ENCODE measurements at places on chromosomes 7 and 10.

- no peak for DNase-seq
Observed at GRCh38 chr7:133854739-133855138, 272.4 kb upstream of the LRGUK start.

DNA sequence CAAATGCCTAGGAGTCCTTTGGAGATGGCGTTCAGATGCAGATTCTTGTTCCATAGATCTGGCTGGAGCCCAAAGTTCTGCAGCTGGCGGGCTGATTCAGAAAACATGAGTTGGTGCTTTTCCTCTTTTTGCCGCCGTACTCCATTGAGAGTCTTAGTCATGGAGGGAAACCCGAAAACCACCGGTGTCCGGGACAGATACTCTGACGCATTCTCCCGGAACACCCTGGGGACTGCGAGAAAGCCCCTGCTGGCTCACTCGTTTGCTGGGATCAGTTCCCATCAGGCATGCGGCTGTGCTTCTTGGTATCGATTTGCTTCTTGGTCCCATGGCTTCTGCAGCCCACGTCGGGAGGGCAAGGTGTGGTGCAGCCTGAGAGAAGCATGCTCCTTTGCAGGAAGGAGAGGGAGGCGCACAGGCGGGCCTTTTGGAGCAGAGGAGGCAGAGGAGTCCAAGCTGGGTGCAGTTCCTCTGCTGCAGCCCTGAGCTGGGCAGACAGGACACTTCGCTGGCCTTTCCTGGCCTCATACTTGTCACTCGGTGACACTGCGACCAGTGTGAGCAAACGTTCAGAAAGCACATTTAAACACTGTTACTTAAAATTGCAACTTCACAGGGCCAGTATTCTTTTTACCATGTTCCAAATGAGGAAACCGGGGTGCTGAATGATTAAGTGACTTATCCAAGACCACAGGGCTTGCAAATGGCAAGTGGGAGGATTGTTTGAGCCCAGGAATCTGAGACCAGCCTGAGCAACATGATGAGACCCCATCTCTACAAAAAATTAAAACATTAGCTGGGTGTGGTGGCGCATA, 30.6 kb upstream of the PFKFB3 start:
- DNase-seq: no peak

DNA sequence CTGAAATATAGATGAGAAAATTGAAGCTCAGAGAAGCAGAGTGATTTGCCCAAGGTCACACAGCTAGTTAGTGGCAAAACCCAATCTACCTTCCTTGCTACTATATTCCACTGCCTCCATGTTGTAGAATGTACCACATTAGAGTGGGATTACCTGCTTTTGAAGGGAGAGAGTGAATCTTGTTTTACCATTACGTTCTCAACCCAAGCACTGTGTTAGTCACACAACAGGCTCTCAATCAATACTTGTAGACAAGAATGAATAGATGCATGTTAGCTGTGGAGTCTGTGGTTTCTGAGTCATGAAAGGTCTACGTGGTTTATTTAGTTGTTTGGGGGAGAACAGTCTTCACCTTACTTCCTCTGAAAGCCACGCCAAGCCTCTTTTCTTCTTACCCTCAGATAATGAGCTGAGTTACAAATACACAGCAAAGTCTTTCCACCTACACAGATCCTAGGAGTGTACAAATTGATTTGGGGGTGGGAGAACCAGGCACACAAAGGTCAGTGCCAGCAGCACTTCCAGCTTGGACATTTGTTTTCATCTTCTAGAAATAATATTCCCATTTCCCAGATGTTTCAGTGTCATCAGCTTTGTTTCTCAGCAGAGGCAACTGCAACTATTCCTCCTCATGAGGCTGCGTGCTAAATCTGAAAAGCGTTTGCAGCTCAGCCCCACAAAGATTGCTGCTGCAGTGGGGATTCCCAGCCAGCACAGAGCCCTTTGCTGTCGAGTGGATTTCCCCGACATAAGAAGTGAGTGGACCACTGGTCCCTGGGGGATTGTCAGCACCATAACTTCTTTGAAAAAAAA, 71.5 kb upstream of the ADO start:
- DNase-seq: no peak

DNA sequence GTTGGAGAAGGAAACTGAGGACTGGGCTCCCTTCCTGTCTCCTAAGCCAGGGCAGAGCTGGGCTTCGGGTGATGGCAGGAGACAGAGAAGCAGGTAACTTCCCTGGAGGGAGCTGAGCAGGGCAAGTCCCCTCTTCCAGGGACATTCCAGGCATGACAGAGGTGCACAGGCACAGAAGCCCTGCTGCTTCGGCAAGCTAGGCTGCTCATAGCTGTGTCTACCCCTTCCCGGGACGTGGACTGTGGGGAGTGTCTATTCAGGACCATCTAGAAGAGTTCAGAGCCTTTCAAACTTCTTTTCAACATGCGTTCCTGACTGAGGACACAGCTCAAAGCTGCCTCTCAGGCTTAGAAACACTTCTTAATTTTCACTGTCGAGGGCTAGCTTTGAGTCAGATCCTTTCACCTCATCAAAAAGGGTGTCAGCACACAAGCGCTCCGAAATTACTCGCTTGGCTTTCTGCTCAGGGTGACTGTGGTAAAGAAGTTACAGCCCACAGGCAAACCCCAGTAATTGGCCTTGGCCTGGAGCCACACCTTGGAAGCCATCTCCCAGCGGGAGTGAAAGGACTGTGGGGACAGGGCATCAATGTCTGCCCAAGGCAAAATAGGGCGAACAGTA, 63.7 kb upstream of the STEAP1B start:
- DNase-seq: no peak

DNA sequence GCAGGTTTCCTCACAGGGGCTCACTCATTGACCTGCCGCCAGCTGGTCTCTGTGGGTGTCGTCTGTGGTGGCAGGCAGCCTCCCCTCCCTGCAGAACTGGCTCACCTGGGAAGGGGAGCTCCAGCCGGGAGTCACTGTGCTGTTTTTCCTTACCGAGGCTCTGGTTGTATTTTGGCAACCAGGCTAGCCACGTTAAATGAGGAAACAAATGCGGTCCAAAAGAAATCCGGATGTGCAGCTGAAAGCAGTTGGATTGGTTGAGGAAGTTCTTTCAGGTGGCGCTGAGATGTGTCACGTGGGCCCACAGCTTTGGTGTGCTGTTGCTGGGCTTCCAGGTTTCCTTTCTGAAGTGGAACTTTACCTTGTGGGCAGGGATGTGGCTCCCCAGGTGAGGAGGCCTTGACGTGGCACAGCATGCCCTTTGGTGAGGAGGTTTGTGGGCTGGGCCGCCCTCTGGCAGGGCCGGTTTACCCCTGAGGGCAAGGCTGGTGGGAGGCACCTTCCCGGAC, 14.2 kb downstream of the MTURN start:
- no peak for DNase-seq

GRCh38 chr7:17405786-17406185, 107.3 kb downstream of the AHR start:
- no peak for DNase-seq

- DNase-seq: no peak
Observed at GRCh38 chr7:140229591-140230515, 53.1 kb upstream of the KDM7A start.

DNA sequence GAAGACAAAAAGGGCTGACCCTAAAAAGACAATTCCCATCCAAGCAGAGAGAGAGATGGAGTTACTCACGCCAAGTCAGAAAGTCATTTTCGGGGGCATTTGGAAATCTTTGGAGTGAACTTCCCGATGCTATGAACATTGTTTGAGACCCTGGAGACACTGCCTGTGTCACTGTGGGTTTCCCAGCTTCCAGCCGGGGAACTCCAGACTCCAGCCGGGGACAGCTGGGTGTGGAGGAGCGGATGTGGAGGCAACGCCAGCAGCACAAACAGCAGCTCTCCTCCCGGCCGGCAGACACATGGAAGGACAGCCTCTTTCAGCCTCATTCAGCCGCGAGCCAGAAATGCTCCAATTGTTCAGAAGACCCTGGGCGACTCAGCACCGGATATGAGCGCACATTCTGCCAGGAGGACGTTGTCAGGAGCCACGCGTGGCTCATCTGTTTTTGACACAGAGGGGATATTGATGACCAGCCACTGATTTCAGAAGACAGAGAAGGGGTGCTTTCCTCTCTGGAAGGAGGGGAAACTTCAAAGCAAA, 97.6 kb downstream of the PRPF18 start:
- no peak for DNase-seq

DNA sequence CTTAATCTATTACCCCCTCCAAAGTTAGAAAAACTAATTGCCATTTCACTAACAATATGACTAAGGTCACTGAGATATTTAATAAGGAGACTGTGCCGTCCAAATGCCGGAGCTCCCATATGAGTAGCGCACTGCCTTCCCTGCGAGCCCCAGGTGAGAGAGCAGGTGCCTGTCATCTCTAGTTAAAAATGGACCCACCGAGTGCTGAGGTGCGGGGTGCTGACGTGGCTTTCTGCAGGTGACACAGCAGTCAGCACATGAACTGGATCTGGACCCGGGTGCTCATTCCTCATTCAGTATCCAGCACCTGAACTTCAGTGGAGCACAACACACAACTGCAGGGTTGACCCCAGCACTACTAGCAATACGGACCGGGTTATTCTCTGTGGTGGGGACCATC, 138.0 kb upstream of the NPS start:
- no peak for DNase-seq

DNA sequence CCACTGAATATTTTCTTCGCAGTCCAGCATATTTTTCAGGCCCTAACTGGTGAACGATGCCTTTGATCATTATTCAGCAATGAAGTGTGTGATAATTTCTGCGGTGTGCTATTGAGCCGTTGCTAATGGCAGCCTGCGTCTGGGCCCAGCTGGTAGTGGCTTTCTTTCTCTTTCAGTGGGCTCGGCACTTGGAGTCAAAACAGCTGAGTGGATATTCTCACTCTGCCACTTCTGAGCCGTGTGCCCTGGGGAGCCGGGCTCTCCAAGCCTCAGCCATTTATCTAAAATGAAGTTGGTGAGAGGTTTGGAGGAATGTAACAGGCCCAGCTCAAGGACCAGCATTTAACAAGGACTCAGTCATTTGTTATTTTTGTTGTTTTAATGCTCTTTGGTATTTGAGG, 87.5 kb upstream of the IFRD1 start:
- no peak for DNase-seq

- DNase-seq: no peak
Observed at GRCh38 chr10:75076348-75076747, 35.1 kb upstream of the SAMD8 start.

DNA sequence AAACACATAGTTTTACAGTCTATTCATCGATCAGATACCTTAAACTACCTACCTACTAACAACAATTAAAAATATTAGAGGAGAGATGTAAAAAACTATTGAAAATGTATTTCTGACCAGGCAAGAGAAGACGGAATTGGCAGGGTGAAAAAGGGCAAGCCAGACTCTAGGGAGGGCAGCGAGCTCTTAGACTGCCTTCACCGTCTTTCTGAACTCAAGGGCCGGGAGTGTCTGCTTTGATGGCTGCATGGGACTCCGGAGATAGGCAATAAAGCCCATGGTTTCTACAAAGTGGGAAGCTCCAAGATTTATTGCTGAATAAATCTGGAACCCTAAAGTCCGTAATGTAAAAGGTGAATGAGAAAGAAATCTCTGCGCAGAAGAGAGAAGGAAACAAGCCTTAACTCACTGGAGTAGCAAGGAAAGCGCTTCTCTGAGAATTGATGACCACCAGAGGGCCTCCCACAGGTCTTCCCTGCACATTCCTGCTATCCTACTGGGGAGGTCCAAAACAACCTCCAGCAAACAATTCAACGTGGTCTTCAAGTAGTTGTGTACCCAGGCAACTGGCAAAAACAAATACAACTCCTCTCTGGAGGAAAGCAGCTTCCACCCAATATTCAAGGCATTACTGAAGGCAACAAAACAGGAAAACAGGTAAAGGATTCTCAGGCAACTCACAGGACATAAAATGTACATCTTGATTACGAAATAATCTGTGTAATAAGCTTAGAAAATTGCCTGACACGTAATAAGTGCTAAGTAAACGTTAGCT, 181.3 kb downstream of the SDK1 start:
- DNase-seq: no peak

GRCh38 chr10:53622201-53622600, 849.6 kb upstream of the MBL2 start:
- DNase-seq: no peak

DNA sequence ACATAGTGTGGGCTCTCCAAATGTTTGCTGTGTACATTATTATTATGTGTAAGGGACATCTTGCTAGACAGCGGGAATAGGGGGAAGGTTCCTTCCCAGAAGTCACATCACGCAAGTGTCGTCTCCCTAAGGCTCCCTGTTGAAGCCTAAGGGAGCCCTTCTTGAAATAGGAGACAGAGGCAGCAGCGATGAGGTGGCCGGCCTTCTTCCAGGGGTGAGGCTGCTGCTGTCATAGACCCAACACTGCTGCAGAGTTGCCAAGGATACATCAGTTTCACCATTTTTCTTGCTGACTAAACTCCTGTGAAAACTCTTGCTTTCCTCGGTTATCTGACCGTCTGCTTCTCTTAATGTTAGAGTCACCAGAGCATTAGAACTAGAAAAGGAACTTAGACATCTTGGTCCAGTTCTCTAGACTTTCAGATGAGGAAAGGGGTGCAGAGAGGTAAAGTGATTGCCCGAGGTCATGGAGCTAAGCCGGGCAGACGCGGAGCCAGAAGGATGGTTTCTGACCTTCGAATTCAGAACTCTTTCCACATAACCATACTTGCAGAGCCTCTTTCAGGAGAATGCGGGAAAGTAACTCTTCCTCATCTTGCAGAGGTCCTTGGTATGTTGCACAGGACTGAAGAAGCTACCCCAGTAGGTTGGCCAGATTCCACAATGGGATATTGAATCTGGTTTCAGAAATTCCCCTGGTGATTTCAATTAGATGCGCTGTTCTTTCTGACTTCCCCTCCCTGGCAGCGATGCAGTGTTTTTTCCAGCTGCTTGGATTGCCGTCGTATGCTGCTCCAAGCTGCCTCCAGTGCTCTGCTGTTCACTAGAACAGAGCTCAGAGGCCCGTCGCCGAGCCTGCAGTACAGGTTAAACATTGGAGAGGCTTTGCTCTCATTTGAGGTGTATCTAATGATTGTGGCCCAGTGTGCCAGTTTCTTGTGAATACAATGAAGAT, 217.1 kb downstream of the CAMK1D start:
- no peak for DNase-seq

DNA sequence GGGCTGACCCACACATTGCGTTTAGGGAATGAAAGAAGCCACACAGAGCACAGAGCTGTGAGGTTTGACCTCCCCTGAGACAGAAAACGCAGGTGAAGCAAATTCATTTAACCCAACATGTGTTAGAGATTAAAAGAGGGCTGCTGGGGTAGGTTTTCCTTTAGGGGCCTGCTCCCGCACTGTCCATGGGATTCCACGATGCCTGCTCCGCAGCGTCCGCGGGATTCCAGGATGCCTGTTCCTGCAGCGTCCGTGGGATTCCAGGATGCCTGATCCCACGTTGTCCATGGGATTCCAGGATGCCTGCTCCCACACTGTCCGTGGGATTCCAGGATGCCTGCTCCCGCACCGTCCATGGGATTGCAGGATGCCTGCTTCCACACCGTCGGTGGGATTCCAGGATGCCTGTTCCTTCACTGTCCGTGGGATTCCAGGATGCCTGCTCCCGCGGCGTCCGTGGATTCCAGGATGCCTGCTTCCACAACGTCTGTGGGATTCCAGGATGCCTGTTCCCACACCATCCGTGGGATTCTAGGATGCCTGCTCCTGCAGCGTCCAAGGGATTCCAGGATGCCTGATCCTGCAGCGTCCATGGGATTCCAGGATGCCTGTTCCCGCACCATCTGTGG, 78.7 kb downstream of the VIPR2 start:
- no peak for DNase-seq

GRCh38 chr7:148944935-148945934, 61.1 kb upstream of the EZH2 start:
- DNase-seq: no peak

GRCh38 chr7:116732788-116733694, 61.0 kb downstream of the MET start:
- no peak for DNase-seq

GRCh38 chr10:17235136-17235535, 7.1 kb downstream of the VIM start:
- no peak for DNase-seq

- DNase-seq: no peak
Observed at GRCh38 chr10:30502266-30503060, 68.5 kb downstream of the MAP3K8 start.
